ENCODE measurements at places on chromosomes 7 and 10. TPM values are rescaled to one million over a fixed set of nuclear protein-coding genes. Genes with fewer than 3 reads are reported as not detected.

DNA sequence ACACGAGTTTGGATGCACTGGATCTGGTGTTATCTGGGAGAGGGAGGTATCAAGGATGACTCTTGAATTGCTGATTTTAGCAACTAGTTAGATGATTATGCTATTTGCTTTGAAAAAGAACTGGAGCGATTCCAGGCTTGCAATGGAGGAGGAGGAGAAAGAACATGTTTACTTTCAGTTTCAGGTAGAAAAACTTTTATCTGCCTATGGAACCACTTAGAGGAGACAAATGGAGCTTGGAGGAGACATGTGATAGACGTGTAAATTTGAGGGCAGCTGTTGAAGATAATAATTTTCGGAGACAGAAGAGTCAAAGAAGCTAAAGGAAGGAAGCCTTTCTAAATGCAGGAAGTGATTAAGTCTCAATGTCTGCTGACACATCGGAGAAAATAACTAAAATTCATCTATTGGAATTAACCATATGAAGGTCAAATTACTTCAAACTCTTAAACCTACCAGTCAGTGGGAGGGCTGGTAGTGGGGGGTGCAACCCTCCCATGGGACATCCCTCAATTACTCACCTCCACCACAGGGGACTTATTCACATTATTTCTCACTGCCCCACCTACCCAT is 56.4 kb upstream of the GNAI1 start:
- H3K4me3 ChIP-seq = peak overlapping the region; percentile 71
- H3K27me3 ChIP-seq = no peaks in the 10 kb centered on the region

- DNase-seq = no peak
- no peak overlapping the region for H3K27ac ChIP-seq
- H3K4me1 ChIP-seq = no peaks in the 10 kb centered on the region
- no peak overlapping the region for H3K4me3 ChIP-seq
- no peaks in the 10 kb centered on the region for H3K27me3 ChIP-seq
- H3K36me3 ChIP-seq = peaks cover 7% of the 10 kb centered on the region
Measured at GRCh38 chr10:21870849-21871248, 132.7 kb downstream of the DNAJC1 start.

- no peaks in the 10 kb centered on the region for H3K27me3 ChIP-seq
- no peak overlapping the region for H3K27ac ChIP-seq
- H3K4me3 ChIP-seq = no peak overlapping the region
- no peaks in the 10 kb centered on the region for H3K36me3 ChIP-seq
- no peak for DNase-seq
Measured at GRCh38 chr7:1141651-1142050, 18.3 kb downstream of the ZFAND2A start.

DNA sequence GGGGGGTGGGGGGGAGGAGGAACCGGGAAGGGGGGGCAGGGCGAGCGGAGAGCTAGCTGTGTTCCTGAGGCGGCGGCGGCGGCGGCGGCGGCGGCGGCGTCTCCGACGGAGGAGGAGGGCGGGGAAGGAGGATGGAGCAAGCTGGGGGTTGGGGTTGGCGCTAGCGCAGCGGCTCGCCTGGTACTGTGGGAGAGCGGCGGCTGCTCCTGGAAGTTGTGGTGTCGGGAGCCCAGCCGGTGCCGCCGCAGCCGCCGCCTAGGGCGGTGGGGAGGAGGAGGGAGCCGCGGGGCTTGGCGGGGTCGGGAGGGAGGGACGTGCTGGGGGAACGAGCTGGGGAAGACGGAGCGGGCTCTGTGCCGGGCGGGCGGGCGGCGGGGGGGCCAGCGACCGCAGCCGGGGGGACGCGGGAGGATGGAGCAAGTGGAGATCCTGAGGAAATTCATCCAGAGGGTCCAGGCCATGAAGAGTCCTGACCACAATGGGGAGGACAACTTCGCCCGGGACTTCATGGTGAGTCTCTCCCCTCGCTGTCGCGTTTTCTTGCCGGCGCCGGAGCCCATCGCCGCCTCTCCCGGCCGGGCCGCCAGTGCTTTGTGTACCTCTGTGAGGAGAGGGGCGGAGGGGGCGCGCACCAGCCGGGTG is at the start of gene PTPN12:
Gene PTPN12 (plus strand): TSS at position 160 of the 642 bp plus-strand sequence. CDS start 252 bp downstream, at position 412.
- peaks cover 14% of the 10 kb centered on the region for H3K4me1 ChIP-seq
- no peaks in the 10 kb centered on the region for H3K36me3 ChIP-seq
- H3K27ac ChIP-seq = peak within 1 kb of the TSS; percentile 74
- H3K27me3 ChIP-seq = no peaks in the 10 kb centered on the region

GRCh38 chr7:66771795-66772194 is 31.3 kb downstream of the RABGEF1 start:
- no peak overlapping the region for H3K27ac ChIP-seq
- H3K4me1 ChIP-seq = peaks cover 30% of the 10 kb centered on the region
- peaks cover 4% of the 10 kb centered on the region for H3K36me3 ChIP-seq
- DNase-seq = no peak

DNA sequence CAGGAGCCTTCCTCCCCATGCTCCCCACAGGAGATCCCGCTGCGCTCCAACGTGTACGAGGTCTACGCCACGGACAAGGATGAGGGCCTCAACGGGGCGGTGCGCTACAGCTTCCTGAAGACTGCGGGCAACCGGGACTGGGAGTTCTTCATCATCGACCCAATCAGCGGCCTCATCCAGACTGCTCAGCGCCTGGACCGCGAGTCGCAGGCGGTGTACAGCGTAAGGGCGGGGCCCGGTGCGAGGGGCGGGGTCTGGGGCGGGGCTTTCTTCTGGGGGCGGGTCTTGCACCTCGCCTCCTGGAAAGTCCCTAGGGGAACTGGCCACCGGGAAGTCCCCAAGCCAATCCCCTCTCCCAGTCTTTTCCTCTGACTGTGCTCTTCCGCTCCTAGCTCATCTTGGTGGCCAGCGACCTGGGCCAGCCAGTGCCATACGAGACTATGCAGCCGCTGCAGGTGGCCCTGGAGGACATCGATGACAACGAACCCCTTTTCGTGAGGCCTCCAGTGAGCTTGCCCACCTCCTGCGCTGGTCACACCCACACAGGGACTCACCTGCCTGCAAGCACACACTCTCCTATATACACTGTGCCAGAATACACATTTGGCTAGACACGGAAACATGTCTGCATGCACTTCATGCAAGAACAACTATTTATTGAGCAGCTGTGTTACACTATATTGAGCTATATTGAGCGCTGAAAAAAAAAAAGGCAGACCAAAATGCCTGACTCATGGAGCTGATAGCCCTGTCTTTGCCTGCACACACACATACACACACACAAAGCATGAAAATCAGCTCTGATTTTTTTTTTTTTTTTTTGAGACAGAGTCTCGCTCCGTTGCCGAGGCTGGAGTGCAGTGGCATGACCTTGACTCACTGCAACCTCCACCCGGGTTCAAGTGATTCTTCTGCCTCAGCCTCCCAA is 32.7 kb upstream of the VSIR start:
- H3K27ac ChIP-seq = no peak overlapping the region
- no peaks in the 10 kb centered on the region for H3K27me3 ChIP-seq
- H3K4me1 ChIP-seq = peaks cover 7% of the 10 kb centered on the region

GRCh38 chr7:38310591-38311101 is 37.2 kb upstream of the TARP start:
- peak overlapping the region; percentile 19 for H3K27ac ChIP-seq
- H3K4me3 ChIP-seq = peak overlapping the region; percentile 45
- no peaks in the 10 kb centered on the region for H3K4me1 ChIP-seq
- H3K27me3 ChIP-seq = no peaks in the 10 kb centered on the region
- H3K36me3 ChIP-seq = no peaks in the 10 kb centered on the region
- DNase-seq = no peak

AOC1 gene
- total RNA-seq = not detected

CLEC5A gene
- total RNA-seq = not detected

DNA sequence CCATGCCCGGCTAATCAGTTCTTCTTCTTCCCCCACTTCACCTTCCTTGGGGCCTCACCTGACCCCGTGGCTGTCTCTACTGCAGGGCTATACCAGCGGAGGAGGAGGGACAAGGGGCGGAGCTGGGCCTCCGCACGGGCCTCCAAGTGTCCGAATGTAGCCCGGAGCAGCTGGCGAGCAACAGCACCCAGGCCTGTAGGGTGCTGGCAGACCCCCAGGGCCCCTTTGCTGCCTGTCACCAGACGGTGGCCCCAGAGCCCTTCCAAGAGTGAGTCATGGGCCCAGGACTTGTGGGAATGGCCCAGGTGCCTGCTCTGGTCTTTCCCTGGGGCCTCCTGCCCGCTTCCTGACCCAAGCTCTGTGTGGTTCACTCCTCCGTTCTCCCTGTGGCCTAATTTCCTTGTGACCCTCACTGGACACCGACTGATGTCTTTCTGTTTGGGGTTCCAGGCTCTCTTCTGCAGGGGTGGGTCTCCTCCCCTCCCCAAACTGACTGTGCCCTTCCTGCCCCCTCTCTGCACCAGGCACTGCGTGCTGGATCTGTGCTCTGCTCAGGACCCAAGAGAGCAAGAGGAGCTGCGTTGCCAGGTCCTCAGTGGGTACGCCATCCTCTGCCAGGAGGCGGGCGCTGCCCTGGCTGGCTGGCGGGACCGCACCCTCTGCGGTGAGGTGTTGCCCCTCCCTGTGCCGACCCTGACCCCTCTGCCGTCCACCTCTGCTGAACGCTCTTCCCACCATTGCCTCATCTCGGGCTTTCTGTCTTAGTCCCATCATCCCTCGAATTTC is 35.2 kb downstream of the EPHB4 start:
- no peak overlapping the region for H3K27ac ChIP-seq
- peaks cover 6% of the 10 kb centered on the region for H3K4me1 ChIP-seq
- H3K4me3 ChIP-seq = no peak overlapping the region

Measured in T-helper 17 cell (primary cell).